Breast epithelium (tissue), 4 donors: ENCODE measurements at places on chromosomes 2 and 18. TPM values are rescaled to one million over a fixed set of nuclear protein-coding genes. Genes with fewer than 3 reads are reported as not detected.
A peak's percentile ranks its signal among the peaks of the same experiment; 100 is the strongest.

Gene CRYGD
- total RNA-seq = not detected

- DNase-seq = peak; percentile 75
- H3K27ac ChIP-seq = peak overlapping the region; percentile 99
- H3K27me3 ChIP-seq = no peaks in the 10 kb centered on the region
- peaks cover 8% of the 10 kb centered on the region for H3K4me1 ChIP-seq
- no peaks in the 10 kb centered on the region for H3K36me3 ChIP-seq
- peak overlapping the region; percentile 97 for H3K4me3 ChIP-seq
Measured at GRCh38 chr2:218396688-218397462, 2.8 kb upstream of the CTDSP1 start.

DNA sequence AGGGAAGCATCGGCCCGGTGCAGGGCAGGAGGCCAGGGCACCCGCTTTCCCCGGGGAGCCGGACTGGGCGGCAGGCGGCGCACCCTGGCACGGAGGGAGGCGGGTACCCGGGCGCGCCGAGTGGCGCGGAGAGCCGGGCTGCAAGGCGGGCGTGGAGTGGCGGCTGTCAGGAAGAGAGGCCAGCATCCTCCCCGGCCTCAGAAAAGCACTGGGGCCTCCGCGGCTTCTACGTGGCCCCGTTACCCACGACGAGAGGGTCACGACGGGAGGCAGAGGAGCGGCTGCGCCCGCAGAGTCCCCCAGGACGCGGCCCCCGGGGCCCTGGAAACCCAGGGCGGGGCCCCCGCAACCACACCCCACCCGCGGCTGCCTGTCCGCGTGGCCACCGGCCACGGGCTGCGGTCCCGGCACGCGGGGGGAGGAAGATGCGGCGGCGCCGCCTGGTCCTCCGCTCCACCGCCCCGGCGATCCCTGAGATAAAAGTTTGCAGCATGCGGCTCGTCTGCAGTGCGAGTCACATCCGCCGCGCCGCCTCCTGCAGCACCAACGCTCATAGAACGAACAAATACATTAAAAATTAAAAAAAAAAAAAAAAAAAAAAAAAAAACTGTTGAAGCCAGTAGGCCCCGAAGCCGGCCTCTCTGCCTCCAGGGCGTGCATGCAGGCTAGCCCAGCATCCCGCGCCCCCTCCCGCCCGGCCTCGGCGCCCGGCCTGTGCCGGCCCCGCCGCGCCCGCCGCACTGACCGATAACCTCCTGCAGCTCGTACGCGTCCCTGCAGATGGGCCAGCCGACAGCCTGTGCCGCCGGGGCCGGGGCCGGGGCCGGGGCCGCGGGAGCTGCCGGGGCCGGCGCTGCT is 683 bp downstream of the STK39 start:
- no peaks in the 10 kb centered on the region for H3K4me1 ChIP-seq
- no peaks in the 10 kb centered on the region for H3K27me3 ChIP-seq
- DNase-seq = peak; percentile 72
- H3K4me3 ChIP-seq = peak overlapping the region; percentile 76
- H3K36me3 ChIP-seq = no peaks in the 10 kb centered on the region

Gene ACTG2
- 54.6 TPM for total RNA-seq

Gene HOXD3
- total RNA-seq = 14.4 TPM

DNA sequence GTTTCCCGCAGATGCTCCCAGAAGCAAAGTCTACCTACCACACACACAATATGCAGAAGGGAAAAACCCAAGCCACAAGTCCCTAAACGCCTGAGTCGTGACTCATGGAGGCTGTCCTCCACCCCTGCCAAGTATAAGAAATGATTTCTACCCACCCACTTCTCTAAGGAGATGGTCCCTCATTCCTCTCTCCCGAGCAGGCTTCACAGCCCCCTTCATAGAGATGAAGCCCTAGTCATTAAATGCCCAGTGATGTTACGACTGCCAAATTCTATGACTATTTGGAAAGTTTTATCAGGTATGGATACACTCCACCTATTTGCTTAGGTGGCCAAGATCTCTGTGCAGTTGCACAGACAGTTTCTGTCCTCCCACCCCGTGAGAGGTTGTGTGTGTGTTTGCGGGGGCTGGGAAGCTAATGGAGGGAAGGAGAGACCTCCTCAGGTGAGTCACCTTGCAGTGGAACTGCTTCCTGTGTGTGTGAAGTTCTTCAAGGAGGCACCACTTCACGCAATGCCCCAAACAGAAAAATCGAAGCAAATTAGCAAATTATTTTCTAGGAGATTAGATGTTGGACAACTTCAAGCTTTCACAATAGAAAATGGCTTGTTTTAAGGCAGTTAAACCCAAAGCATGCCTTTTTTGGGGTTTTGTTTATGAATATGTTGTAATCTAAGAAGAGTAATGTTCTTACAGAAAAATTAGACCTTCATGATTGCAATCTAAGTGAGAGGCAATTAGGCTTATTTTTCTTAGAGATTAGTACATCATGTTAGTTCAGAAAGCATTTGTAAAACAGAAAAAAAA is 175.2 kb downstream of the TGIF1 start:
- no peak for DNase-seq
- H3K27ac ChIP-seq = peak overlapping the region; percentile 93
- no peaks in the 10 kb centered on the region for H3K27me3 ChIP-seq
- H3K4me1 ChIP-seq = no peaks in the 10 kb centered on the region
- no peak overlapping the region for H3K4me3 ChIP-seq

DNA sequence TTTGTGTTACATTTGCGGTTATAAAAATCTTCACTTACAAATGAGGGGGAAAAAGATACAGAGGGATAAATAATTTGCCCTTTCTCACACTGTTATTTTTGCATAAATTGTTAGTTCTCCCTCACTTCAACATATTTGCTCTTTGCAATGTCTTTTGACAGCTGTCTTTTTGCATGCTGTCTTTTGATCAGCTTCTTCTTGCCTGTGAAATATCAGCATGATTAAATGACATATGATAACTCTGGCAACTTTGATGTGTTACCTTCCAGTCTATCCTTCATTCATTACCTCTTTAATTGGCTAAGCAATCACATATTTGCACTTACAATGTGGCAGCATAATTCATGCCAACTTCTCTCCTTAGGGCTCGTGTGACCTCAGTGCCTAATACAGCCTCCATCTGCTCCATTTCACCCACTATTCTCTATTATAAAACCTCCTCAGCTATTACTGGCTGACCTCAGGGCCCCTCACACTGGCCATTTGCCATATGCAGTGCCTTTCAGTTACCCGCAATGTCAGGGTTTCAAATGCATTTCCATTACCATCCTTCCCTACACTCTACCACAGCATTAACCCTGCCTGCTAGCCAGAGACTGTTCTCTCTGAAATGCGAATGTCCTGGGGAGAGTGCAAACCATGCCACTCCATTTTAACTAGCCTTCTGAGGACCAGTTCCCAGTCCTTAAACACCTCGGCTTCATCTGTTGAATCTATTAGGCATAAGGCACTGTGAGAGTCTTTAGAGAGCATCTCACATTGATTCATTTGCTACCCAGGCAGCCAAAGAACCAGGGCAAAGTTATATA is 1056.6 kb upstream of the CHAC2 start:
- H3K27ac ChIP-seq = no peak overlapping the region
- H3K4me3 ChIP-seq = no peak overlapping the region
- no peak for DNase-seq
- H3K27me3 ChIP-seq = no peaks in the 10 kb centered on the region
- H3K4me1 ChIP-seq = no peaks in the 10 kb centered on the region
- H3K36me3 ChIP-seq = no peaks in the 10 kb centered on the region

Gene PSMD1
- total RNA-seq = 63.8 TPM

DNA sequence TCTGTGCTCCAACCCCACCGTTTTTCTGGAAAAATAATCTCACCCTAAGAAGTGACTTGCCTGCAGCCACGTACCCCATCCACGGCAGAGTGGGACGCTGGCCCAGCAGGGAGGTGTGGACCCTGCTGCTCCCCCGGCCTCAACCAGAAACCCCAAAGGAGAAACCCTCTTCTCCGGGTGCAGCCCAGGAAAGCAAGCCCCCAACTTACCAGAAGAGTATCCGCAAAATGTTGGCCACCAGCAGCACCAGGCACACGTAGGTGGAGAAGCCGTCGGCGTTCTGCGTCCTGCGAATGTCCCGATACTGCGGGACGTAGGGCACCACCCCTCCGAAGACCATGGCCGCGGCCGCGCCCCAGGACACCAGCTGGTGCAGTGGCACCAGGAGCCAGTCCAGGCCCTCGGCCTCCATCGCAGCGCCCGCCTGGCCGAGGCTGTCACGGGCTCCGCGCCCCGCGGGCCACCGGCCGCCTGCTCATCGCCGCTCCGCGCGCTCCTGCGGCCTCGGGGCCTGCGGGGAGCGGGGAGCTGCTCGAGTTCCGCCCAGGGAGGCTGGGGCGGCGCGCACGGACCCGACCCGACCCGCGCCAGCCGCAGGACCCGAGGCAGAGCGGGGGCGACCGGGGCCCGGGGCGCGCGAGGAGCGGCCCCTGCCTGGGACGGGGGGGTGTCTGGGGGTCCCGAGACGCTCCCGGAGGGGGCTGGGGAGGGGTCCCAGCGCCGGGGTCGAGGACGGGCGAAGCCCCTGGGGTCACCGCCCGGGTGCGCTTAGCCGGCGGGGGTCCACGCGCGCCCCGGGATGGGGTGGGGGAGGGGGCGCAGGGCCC is 725 bp downstream of the SLC66A2 start:
- no peaks in the 10 kb centered on the region for H3K36me3 ChIP-seq
- DNase-seq = no peak
- H3K4me3 ChIP-seq = peak overlapping the region; percentile 98
- H3K27me3 ChIP-seq = no peaks in the 10 kb centered on the region

GRCh38 chr2:9975805-9976447 is 24.4 kb downstream of the GRHL1 start:
- peaks cover 4% of the 10 kb centered on the region for H3K4me1 ChIP-seq
- DNase-seq = no peak
- H3K27ac ChIP-seq = peak overlapping the region; percentile 74
- no peaks in the 10 kb centered on the region for H3K36me3 ChIP-seq
- no peak overlapping the region for H3K4me3 ChIP-seq

DNA sequence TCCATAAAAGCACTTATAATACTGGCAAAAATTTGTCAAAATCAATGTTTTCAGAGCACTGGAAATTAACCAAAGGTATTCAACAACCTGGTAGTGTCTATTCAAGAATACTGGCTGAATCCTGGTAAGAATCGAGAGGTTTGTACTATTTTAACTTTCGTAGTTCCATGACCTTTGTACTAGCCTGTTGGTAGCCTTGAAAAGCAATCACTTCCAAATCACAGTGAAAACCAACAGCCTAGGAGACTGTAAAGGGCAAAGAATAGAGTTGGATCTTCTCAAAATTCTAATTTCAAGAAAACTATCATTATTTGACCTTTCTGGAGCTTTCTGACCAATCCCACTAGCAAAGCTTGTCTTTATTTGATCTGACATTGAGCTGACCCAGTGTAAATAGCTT is 64.8 kb upstream of the CCDC178 start:
- no peaks in the 10 kb centered on the region for H3K4me1 ChIP-seq
- no peak for DNase-seq
- H3K27ac ChIP-seq = no peak overlapping the region
- H3K27me3 ChIP-seq = no peaks in the 10 kb centered on the region

Gene ABCG5
- total RNA-seq = not detected

DNA sequence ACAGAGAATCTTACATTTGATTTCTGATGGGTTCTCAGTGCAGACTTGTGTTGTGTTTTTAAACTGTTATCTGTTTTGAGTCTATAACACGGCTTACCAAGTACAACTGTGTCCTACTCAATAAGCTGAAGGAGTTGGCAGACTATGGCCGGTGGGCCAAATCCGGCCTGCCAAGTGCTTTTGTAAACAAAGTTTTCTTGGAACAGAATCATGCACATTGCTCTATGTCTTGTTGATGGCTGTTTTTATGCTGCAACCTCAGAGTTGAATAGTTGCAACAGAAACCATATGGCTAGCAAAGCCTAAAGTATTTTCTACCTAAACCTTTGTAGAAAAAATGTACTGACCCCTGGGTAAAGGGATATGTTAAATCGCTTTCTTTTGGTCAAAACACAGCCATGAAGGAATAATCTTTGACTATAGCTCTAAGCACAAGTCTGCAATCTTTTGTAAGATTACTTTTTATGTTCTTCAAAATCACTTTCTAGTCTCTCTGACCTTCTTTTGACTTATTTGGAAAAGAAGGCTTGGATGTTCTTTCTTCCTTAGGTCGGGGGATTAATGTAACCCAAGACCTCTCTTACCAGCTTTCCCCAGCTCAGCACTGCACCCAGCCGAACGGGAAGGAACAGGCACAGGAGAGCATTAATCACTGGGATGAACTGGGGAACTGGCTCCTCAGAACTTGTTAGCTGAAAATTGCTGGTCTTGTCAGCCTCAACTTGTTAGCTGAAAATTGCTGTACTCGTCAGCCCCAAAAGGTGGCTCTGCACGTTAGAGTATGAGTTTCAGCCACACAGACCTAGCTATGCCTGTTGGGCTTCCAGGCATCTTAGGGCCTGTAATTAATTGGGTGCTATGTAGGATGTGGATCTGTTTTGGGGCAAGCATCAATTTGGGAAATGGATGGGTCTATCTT is 75.4 kb downstream of the CD8B2 start:
- DNase-seq = no peak
- no peaks in the 10 kb centered on the region for H3K36me3 ChIP-seq
- H3K4me3 ChIP-seq = no peak overlapping the region
- H3K27me3 ChIP-seq = no peaks in the 10 kb centered on the region
- H3K27ac ChIP-seq = no peak overlapping the region
- H3K4me1 ChIP-seq = no peaks in the 10 kb centered on the region

- no peaks in the 10 kb centered on the region for H3K4me1 ChIP-seq
- H3K4me3 ChIP-seq = no peak overlapping the region
- peak; percentile 55 for DNase-seq
- peak overlapping the region; percentile 80 for H3K27ac ChIP-seq
- H3K36me3 ChIP-seq = no peaks in the 10 kb centered on the region
Measured at GRCh38 chr2:43426305-43427031, 169.4 kb downstream of the THADA start.

Gene IL36G
- not detected for total RNA-seq

Gene AQP12B
- not detected for total RNA-seq

Gene CROCC2
- total RNA-seq = not detected

Gene QPCT
- 12.5 TPM for total RNA-seq

Gene DCDC2C
- 0.33 TPM for total RNA-seq

GRCh38 chr2:209727077-209727476 is 44.6 kb upstream of the UNC80 start:
- H3K27ac ChIP-seq = no peak overlapping the region
- H3K27me3 ChIP-seq = no peaks in the 10 kb centered on the region
- no peaks in the 10 kb centered on the region for H3K4me1 ChIP-seq
